ENCODE measurements at places on chromosomes 2 and 18.

DNA sequence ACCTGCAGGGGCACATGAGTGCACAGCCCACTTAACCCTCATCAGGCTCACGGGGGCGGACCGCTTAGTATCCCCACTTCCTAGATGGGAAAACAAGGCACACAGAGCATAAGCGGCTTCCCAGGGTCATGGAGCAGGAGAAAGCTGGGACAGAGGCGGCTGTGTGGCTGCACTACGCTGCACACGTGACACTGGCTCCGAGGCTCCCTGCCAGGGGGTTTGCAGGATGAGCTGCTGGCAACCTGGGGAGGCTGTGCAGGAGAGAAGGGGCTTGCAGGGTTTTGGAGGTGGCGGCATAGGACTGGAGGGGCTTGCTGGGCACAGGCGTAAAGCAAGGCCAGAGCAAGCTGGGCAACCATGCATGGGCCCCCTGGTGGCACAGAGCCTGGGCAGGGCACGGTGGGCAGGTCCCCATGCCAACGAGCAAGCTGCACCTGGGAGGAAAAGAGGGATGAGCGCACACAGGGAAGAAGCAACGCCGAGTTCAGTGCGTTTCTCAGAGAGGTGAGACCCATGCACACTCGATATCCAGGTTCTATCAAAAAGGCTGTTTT, 268.6 kb downstream of the HDAC4 start:
- DNase-seq, result no peak

- DNase-seq, result no peak
These were observed 4.3 kb downstream of the TNP1 start for GRCh38 chr2:216855605-216856004.

DNA sequence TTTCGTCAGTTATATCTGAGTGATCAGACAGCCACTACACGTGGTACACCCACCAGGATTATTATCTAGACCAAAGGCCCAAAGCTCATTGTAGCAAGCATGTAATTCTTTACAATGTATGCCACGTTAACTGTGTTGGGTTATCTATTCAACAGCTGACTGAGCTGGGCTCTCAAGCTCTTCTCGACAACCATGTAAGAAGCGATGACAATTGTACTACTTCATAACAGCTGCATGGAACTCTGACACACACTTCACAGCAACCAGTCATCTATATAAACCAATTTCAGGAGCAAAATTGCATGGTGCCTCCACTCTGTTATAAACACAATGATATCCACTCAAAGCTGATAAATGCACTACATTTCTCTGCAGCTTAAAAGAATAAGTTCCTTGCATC, 701.8 kb downstream of the NR4A2 start:
- DNase-seq, result no peak

GRCh38 chr2:160028431-160029269, 33.8 kb downstream of the PLA2R1 start:
- DNase-seq, result no peak

GRCh38 chr18:8835521-8835953, 130.2 kb downstream of the MTCL1 start:
- no peak for DNase-seq
